ENCODE measurements at places on chromosomes 12 and 14.
A peak's percentile ranks its signal among the peaks of the same experiment; 100 is the strongest.

DNA sequence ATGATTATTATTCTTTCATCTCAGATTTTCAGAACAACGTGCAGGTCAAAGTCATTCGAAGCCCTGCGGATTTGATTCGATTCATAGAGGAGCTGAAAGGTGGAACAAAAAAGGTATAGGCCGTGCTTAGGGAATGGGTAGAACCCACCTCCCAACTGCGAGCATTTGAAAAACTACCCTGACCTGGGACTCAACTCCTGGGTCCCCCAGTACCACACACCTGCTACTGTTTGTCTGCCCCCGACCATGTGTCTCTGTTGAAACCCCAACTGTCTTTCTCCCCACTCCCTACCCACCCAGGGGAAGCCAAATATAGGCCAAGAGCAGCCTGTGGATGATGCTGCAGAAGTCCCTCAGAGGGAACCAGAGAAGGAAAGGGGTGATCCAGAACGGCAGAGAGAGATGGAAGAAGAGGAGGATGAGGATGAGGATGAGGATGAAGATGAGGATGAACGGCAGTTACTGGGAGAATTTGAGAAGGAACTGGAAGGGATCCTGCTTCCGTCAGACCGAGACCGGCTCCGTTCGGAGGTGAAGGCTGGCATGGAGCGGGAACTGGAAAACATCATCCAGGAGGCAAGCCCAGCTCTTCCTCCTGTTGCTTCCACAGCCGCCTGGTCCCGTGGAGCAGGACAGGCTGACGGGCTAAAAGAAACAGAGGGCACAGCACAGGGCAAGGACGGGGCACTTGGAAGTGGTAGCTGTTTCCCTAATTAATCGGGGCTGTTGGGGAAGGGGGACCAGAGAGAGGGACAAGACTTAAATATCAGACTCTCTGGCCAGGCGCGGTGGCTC is 20.5 kb downstream of the AGAP2 start:
- DNase-seq, result no peak

- no peak for DNase-seq
Observed at GRCh38 chr14:77407158-77407557, 16.2 kb downstream of the NOXRED1 start.

- no peak for DNase-seq
Observed at GRCh38 chr12:50925342-50925651, 27.0 kb upstream of the HIGD1C start.

DNA sequence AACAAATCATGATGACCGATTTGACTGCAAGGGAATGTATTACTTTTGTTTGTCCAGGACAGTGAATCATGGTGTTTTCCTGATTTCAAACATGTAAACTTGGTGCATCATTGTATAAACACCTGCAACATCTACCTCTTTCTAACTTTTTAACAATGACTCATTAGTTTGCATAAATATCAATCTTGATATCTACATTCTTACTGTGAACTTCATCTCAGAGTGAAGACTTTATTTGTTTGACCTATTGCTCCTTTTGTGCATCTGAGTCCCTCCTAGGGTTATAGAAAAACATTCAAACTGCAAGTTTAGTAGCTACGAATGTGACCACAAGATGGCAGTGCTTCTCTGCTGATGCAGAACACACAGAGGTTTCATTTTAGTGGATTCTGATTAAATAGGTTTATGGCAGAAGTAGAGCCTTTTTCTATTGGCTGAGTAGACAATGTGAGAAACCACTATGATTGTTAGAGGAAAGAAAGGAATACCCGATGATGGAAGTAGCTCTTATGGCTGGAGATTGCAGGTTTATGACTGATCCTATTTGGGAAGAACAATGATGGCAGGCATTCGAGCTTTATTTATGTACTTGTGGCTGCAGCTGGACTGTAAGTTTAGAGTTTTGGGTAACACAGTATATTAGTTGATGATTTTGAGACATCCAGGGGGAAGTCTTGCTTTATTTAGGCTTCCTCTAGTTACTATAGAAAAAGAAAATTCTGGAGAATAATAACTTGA is 244.2 kb upstream of the OR4E1 start:
- DNase-seq, result no peak

- peak; percentile 48 for DNase-seq
Observed at GRCh38 chr12:52139579-52140062, 52.2 kb downstream of the KRT80 start.

GRCh38 chr12:25659621-25660020 is 106.5 kb upstream of the LMNTD1 start:
- DNase-seq, result no peak

- DNase-seq, result no peak
Observed at GRCh38 chr14:58701156-58701555, 63.4 kb downstream of the DACT1 start.

DNA sequence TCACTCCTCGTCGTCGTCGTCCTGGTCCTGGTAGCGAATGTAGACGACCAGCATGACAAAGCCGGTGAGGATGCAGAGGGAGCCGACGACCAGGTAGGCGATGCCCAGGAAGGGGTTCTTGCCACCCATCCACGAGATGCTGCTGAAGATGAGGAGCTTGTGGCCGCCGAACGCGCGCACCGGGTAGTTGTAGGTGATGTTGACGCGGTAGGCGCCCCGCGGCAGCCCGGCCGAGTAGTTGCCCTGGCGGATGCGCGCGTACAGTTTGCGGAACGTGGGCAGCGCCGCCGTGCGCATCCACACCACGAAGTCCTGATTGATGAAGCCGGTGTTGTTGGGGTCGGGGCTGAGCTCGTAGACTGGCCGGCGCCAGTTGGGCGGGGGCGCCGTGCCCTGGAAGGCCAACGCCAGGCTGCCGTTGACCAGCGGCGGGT is 1.0 kb downstream of the TMEM30B start:
- DNase-seq, result no peak

DNA sequence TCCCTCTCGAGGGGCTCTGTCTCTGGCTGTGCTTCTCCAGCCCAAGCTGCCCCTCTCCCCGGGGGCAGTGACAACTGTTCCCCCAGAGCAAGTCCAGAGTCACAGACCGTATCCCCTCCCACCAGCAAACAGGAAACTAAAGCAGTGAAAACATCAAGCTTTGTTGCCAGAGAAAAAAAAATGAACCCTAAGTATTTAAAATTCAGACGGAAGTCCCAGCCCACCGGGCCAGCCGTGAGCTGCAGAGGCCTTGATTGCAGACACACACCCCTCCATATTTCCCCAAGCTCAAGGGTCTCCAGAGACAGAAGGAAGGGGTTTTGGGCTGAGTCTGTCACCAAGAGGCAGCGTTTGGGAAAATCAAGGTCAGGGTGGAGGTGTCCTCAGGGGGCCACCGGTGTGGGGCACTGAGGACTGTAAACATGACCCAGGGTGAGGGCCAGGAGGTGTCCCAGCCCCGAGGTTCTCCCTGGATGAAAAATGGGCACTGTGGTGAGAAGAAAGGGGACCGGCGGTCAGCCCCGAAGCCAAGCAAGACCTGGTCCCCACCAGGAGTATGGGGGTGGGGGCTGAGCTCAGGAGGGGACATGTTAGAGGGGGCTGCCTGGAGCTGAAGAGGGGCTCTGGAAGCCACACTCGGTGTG is 7.7 kb downstream of the PHETA1 start:
- DNase-seq, result no peak

GRCh38 chr12:84740602-84741001 is 172.0 kb downstream of the SLC6A15 start:
- no peak for DNase-seq

DNA sequence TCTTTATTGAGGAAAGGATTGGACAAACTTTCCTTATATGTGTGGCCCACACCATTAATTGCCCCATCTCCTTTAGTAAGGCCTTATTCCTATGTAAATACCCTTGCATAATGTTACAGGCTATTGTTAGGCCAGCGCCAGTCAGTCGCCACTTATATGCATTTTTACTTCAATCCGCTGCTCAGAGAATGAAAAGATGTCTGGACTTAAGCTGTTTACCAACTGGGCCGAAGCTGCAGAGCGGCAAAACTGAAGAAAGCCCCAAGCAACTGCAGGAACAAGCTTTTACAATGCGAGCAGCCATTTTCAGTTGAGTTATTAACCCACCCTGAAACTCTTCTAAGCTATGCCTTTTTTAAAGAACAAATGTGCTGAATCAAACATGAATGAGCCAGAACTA is 92.1 kb upstream of the OTX2 start:
- no peak for DNase-seq
